ENCODE measurements at places on chromosomes 1 and 21.
A peak's percentile ranks its signal among the peaks of the same experiment; 100 is the strongest.

GRCh38 chr21:43190951-43191350, 22.1 kb downstream of the CRYAA start:
- no peak for DNase-seq

DNA sequence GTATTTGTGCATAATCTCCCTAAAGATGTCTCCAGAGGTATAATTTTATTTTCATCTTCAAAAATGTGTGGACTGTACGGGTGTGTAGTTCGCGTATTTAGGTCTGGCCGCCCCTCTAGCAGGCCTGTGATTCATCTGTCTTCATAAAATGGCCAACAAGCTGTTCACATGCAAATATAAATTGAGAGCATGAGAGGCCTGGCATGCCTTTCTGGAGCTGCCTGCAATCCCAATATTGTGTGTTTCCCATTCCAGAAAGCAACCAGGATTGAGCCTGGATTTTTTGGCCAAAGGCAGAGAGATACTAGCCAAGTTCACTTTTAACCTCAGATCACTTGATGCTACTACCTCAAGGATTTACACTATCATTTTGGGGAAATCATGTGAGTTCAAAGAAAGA, 197.2 kb downstream of the NFIA start:
- DNase-seq, result peak; percentile 47

DNA sequence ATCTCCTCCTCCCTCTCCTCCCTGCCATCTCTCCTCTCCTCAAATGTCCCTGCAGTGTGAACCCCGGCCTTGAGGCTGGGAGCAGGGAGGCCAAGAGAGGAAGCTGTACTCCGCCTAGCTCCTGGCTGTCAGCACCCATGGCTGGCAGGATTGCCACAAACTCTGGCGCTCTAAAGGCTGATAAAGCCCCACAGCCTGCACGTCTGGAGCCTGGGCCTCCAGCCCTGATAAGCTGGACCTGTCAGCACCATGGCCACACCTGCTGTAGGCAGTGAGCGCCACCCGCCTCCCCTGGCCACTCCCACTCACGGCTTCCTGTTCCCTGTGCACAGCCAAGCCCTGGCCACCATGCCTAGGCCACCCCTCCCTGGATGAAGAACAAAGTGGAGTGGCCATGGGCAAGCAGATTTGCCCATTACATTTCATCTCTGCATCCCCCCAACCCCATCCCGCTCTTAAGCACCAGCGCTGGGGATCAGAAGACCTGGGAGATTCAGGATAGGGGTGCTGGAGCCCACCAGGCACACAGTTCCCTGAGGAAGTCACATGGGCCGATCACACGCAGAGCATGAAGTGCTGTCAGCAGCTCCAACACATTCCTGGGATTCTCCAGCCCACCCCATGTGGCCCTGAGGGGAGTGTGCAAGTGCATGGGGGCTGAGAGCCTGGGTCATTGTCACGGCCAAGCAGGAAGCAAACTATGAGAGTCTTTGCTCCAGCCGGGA, 24.2 kb upstream of the NPPB start:
- DNase-seq, result no peak

- DNase-seq, result no peak
These were observed 35.4 kb downstream of the RBM11 start for GRCh38 chr21:14251336-14251735.

DNA sequence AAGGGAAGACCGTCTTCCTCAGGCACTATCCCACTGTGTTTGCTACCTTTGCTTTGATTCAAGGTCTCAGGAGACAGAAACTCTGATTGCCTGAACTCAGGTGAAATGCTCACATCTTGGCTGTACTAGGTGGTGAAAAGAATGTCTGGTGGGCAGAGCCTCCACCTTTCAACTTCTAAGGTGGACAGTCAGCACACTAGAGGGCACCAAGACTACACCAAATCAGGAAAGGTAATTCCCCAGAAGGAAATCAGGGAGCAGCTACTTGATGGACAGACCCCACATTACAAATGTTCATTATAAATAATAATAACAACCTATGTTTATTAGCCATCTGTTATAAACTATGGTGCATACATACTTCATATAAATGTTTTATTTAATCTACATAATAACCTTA, 220.9 kb downstream of the ATG4C start:
- no peak for DNase-seq

Data from NCI-H446 treated with DMSO at 0.1 percent for 48 hours (cell line).